ENCODE measurements at places on chromosomes 1 and 21.

- no peak for DNase-seq
Observed at GRCh38 chr1:210557426-210558077, 228.8 kb downstream of the HHAT start.

DNA sequence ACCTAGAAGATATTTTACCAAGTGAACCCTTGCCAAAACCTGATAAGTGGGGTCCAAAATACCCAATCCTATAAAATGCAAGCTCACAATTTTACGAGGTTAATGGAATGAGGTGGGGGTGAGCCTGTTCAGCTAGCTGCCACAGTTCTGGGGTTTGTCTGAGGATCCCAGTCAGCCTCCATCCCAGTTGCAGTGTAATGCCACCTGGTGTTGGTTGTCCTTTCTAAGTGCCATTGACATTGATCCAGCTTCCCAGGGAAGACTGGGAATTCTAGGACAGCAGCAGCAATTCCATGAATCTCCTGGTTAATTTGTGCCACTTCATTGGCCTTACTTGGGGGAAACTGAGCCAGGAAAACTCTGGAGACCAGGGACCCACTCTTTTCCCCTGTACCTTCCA is 298.3 kb downstream of the RWDD3 start:
- no peak for DNase-seq

GRCh38 chr1:162676087-162676486 is 43.8 kb downstream of the DDR2 start:
- DNase-seq, result no peak

DNA sequence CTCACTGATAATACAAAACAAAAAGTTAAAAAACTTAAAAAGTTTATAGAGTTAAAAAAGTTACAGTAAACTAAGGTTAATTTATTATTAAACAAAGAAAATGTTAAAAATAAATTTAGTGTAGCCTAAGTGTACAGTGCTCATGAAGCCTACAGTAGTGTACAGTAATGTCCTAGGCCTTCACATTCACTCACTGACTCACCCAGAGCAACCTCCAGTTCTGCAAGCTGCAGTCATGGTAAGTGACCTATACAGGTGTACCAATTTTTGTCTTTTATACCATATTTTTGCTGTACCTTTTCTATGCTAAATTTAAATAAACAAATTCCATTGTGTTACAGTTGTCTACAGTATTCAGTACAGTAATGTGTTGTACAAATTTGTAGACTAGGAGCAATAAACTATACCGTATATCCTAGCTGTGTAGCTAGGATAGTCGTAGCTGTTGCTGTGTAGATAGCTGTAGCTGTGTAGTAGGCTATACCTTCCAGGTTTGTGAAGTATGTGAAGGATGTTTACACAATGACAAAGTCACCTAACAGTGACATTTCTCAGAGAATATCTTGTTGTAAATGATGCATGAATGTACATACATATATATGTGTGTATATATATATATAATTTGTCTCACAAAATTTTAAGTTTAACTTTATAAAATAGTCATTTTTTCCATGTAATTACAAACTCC is 140.2 kb downstream of the TGFB2 start:
- DNase-seq, result no peak

GRCh38 chr1:211153932-211154331 is 20.0 kb upstream of the KCNH1 start:
- no peak for DNase-seq

DNA sequence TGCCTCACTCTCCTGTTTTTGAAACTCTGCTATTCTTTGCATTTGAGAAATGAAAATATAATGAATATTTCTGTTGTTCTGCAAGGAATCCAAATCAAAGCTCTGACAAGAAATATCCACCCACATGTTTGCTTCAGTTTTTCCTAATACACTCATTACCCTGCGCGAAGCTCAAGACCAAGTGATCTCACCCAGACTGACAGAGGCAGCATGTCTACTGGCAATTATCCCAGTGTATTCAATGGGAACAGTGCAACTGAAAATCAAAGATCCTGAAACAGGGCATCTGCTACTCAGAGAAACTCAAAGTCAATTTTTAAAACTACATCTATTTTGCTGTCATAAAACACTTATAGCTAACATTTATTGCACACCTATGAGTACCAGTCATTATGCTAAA is 321.0 kb upstream of the LRRC7 start:
- DNase-seq, result no peak

DNA sequence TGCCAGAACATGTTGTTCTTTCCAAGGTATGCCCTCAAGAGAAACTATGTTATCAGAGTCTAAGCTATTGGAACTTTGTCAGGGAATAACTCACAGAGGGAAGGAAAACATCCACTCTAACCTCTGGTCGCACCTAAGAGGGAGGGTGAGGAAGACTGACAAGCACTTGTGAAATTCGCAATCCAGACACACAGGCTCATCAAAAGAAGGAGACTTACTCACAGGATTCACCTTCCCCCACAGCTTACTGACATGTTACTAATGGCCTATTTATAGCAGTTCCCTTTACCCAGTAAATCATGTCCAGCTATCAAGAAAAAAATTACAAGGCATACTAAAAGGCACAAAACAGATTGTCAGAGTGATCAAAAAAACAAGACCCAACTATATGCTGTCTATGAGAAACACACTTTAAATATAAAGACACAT is 36.9 kb downstream of the WDR64 start:
- DNase-seq, result no peak

DNA sequence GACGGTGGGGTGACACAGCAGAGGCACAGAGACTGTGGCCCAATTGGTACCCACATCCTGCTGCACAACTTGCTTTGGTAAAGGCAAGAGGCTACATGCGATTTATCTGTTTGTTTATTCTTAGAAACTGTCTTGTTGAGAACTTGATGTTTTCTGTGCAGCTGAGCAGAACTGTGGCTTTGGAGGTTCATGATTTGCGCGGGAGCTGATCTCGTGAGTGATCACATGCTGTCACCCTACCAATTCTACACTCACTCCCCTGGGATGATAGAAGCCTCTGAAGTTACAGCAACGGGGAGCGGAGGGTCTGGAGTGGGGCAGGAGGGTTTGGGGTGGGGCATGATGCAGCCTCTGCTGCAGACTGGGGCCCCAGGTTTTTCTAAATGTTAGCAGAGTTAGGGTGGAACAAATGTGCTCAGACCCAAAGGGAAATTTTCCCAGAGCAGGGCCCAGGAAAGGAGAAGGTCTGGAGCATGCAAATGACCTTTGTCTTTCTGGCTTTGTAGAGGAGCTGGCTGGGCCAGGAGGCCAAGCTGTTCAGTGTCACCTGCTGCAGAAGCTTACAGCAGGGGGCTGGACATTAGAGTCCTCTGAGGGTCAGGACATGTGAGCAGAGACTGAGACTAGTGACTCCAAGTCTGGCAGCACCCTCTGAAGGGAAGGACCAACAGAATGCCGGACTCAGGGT is 83.6 kb downstream of the GRIK3 start:
- DNase-seq, result no peak

GRCh38 chr1:37922767-37923550 is 23.9 kb downstream of the INPP5B start:
- no peak for DNase-seq

DNA sequence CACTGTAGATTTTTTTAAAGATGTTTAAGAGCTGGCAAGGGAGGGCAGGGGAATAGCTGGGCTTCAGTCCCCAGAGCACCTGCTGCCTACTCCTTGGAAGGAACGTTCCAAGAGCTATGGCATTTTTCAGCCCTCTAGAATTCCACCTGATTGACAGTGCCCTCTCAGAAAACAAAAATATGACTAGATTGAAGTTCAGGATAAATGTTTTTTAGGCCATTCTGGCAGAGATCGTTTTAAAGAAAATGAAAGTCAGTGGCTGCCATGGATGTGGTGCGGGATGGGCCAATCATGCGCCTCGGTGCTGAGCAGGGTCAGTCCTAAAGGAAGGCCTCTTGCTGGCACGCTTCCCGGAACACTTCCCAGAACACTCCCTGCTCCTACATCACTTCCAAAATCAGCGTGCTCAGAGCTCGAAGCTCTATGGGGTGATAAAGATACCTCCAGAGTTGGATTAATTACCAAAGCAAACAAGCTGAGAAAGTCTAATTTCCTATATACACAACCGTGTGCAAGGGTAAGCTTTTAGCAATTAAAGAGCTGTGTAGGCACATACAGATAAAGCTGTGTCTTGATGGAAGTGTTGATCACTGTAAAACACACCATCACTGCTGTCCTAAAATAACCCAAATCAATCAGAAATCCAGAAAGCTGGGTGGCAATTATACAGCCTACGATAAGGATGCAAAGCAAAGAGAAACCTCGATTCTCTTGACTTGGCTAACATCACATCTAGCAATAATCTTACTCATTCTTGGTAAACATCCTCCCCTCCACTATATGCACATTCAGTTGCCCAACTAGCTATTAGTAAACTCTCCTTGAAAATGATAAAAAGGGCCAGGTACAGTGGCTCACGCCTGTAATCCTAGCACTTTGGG is 34.6 kb downstream of the TGFBR3 start:
- no peak for DNase-seq

- no peak for DNase-seq
Observed at GRCh38 chr1:232291681-232292080, 338.3 kb downstream of the SIPA1L2 start.

DNA sequence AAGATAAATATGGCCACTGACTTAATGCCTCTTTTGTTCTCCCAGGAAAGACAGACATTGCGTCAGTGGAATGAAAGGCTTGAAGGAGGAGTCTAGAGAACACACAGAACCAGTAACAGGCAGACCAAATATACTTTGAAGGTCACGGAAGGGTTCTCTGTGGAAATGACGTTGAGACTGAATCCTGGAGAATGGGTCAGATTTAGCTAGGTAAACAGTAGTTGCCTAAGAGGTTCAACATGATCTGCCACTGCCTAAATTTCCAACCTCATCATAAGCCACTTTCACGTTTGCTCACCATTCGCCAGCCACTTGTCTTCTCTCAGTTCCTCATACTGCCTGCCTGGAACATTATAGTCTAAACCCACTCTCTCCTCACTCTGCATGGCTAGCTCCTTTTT is 20.5 kb downstream of the PLA2G4A start:
- DNase-seq, result no peak

Data from activated naive CD4-positive, alpha-beta T cell (primary cell).